ENCODE measurements at places on chromosomes 13 and 19. TPM values are rescaled to one million over a fixed set of nuclear protein-coding genes. Genes with fewer than 3 reads are reported as not detected.

GRCh38 chr13:45162194-45162593 is 38.7 kb downstream of the KCTD4 start:
- no peak for DNase-seq

DNA sequence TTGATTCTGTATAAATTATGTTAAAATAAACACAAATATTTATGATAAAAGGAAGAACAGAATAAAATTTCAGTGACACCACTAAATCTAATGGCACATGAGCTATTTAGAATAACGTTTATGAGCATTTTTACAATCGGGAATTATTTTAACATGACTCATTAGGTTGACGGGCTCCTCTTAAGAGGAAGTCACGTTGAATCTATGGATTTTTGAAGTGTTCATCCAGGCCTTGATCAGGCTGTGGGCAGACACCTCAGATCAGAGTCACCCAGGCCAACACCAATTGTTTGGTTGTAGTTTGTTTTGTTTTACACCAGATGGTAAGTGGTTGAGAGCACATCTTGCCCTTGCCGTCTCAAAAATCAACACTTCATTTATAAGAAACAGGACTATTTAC is 257.8 kb downstream of the FOXO1 start:
- no peak for DNase-seq

- peak; percentile 68 for DNase-seq
Observed at GRCh38 chr19:51338563-51339312, 3.2 kb downstream of the VSIG10L start.

DNA sequence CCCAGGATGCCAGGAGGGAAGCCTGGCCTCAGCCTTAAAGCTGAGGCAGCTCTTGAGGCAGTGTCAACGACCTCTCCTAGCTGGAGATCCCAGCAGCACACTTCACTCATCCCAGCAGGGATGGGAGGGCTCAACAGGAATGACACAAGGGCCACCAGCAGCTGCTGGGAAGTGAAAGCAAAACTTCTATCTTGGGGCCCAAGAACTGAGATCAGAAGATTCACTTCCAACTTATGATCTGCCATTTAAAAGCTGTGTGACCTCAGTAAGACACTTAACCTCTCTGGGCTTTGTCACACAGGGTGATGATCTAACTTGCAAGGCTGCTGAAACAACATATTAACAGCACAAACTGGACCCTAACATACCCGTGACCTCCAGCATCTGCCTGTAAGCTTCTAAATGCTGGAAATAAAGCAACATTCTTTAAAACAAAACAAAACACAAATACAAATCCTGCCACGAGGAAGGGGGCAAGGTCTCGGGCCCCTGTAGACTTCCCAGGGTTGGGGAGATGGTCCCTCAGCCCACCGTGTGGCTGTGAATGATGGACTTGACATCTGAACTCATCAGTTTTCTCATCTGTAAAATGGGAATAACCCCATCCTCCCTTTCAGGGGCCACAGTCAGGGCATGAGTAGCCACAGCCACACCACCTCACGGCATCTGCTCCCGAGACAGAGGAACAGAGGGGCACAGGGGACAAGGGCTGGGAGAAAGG is 22.7 kb downstream of the ELL start:
- DNase-seq = no peak

GRCh38 chr19:16303755-16304154 is 20.9 kb upstream of the KLF2 start:
- DNase-seq = no peak

- DNase-seq = peak; percentile 95
Observed at GRCh38 chr13:48412881-48413351, at the start of gene LPAR6. Gene LPAR6, minus strand, starts transcription at chr13:48413113. Its CDS starts 690 bp downstream, at chr13:48412423.

DNA sequence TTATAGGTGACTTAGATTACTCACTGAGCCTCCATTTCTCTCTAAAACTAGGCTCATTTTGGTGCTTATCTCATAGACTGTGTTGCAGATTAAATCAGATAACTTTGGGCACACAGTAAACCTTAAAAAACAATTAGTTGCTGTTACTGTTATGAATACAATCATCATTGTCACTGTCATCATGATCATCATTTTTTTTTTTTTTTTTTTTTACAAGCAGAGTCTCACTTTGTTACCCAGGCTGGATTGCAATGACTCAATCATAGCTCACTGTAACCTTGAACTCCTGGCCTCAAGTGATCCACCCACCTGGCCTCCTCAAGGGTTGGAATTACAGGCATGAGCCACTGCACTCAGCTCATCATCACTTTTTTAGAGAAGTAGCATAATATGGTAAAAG is 60.0 kb downstream of the VWA8 start:
- DNase-seq = peak; percentile 73

Gene MBD3L3
- total RNA-seq = not detected

Gene SIAH3
- not detected for total RNA-seq

Gene KIR3DL2
- not detected for total RNA-seq
